ENCODE measurements at places on chromosomes 13 and 19. TPM values are rescaled to one million over a fixed set of nuclear protein-coding genes. Genes with fewer than 3 reads are reported as not detected.

GRCh38 chr13:28540612-28541011 is 45.7 kb upstream of the FLT1 start:
- DNase-seq, result no peak

DNA sequence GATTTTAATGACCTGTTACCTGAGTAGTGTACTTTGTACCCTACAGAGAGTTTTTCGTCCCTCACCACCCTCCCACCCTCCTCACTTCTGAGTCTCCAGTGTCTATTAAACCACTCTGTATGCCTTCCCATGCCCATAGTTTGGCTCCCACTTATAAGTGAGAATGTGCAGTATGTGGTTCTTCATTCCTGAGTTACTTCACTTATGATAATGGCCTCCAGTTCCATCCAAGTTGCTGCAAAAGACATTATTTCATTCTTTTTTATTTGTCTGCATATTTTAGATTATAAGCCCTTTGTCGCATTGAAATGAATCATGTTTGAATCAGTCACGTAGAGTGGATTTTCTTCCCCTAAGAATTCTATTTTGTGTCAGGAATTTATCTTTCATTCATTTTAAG is 12.2 kb upstream of the HTR2A start:
- no peak for DNase-seq

DNA sequence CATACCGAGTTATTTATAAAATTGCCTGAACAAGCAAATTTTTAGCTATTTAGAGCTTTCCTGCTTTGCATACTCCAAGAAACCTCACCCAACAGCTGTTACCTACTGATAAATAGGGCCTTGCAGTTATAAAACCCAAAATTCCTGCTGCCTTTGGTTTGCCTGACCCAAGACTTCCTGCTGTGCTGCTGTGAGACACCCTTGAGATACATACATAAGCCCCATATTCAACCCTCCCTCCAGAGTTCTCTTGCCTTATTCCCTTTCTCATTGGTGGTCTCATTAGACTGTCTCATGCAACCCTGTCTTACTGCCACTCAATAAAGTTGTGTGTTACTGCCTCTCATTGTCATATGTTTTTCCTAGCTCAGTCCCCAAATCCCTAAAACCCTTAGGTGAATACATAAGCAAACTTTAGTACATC is 677.6 kb downstream of the UQCRFS1 start:
- DNase-seq, result no peak

GRCh38 chr19:35278578-35279284 is 3.6 kb upstream of the HAMP start:
- no peak for DNase-seq

- DNase-seq, result no peak
Observed at GRCh38 chr19:46176116-46176860, 28.2 kb downstream of the IGFL2 start.

DNA sequence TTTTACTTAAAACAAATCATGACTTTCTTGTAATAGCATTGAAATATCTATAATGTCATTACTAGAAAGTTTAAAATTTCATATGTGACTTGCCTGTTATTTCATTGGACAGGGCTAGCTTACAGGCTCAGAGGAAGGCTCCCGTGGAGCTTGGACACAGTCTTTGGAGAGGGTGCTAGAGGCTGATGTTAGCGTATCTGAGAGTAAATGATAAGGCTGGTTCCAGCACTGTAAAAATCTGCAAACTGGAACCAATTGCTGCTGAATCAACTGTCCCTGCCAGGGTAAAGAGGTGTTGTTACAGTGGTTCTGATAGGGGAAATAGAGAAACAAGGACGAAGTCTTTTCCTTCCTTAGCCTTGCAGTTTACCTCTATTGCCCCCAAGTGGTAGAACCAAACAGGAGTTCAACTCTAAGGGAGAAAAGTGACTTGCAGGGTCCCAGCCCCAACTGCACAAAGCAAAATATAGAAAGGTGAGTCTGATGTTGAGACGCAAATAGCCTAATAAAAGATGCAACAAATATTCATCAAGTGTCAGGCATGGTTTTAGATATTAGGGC is 901.7 kb downstream of the DIAPH3 start:
- no peak for DNase-seq

DNA sequence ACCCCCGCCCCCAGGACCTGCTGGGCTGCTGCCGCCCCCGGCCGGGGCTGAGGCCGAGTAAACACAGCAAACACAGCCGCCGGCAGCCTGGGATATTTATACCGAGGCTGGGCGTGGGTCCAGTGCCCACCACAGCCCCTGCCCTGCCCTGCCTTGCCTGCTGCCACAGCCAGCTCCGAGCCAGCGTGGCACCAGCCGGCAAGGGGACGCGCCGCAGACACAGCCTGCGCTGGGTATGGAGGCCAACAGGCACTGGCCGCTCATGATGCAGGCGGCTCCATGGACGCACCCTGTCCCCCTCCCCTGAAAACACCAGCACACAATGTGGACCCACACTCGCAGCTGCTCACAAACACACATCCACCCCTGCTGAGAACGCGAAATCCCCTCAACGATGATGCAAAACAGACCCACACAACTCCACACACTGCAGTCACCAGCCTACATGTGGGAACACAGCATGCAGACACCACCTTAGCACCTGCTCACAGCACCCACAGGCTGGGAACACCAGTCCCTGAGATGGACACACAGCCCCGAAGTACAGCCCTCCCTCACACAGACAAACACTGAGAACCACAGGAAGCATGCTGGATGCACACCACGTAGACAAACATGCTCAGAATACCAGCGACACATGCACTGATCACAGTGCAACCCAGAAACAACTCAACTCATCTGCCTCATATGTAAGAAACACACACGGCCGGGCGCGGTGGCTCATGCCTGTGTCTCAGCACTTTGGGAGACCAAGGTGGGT is 16.2 kb downstream of the CCDC97 start:
- DNase-seq, result peak; percentile 80

DNA sequence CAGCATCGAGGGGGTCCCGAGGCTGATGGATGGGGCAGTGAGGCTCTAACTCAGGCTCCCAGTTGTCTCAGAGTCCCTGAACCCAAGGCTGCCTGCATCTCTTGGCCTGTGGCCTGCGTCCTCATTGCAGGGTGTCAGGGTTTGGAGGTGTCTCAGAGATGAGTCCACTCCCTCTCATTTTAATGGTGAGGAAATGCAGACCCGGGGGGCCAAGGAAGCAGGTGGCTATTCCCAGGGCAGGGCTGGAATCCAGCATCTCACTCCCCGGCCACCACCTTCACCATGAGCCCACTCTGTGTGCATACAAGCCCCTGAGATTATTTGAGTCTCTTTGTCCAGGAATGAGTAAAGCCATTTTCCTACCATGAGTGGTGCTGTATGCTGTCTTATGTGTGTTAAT is 21.4 kb downstream of the TEX29 start:
- DNase-seq, result no peak

DNA sequence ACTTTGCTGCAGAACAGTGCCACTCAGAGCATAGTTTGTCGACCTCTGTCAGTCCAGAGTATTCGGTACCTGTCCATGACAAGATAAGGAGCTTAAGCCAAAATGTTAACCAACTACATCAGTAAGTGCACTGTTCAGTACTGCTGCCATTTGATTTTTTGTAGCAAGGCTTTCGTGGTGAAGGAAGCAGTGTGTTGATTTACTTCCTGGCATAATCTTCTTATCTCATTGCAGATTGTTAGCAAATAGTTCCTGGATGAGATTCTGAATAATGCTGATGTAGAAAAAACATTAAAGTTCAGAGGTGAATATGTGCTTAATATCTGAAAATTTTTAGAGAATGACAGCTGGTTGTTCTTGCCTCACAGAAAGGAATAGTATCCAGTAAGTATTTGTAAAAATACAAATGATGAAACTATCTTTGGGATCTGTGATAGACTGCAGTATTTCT is 85.7 kb downstream of the LRRC63 start:
- no peak for DNase-seq

DNA sequence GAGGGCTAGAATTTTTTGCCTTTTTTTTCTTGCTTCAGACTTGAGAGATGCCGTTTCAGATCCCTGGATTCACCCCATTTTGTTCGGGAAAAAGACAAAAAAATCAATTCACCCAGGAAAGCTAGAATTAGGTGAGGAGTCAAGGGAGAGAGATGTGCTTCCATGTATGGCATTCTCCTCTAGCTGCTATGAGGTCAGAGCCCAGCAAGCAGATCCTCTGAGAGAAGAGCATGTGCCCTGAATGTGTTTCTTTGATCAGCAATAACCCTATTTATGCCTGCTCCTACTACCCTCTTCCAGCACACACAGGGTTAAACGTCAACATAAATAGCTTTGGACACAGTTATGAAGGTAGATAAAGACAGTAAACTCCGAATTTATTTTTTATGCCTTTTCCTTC is 53.6 kb downstream of the NDFIP2 start:
- no peak for DNase-seq

Gene CGB5
- not detected for polyA plus RNA-seq

Gene PSG5
- polyA plus RNA-seq, result not detected

Gene SIGLEC12
- polyA plus RNA-seq, result not detected
